ENCODE measurements at places on chromosomes 7 and 10.
A peak's percentile ranks its signal among the peaks of the same experiment; 100 is the strongest.

- DNase-seq = no peak
Measured at GRCh38 chr10:132972149-132972985, 30.0 kb upstream of the CFAP46 start.

GRCh38 chr10:102393411-102394078, 2.0 kb upstream of the NFKB2 start:
- no peak for DNase-seq

DNA sequence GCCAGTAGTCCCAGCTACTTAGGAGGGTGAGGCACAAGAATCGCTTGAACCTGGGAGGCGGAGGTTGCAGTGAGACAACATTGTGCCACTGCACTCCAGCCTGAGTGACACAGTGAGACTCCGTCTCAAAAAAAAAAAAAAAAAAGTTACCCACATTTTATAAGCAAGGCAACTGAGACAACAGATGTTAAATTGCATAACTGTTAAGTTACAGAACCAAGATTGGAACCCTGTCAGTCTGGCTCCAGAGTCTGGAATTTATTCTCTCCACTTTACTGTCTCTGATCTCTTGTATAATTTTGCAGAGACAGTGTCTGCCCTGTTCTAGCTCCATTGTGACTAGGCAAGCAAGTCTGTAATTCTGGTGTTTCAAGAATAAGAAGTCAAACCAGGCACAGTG, 6.2 kb upstream of the ITGB1 start:
- no peak for DNase-seq

DNA sequence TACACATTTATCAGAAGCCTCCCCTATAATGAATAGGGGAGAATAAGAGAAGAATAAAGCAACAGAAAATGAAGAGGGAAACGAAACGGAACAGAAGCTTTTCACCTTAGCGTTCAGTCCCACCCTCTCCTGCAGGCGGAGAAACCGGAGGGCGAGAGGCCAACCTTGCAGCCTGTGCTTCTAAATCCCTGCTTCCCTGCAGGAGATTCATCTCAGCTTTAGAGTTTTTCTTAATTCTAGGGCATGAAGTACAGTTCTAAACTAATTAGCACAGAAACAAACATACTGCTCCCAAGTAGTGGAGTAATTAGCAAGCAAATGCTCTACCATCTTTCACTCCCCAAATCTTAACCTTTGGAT, 107.2 kb downstream of the CUBN start:
- DNase-seq = no peak

GRCh38 chr7:91064938-91065337, 199.3 kb upstream of the FZD1 start:
- DNase-seq = no peak

DNA sequence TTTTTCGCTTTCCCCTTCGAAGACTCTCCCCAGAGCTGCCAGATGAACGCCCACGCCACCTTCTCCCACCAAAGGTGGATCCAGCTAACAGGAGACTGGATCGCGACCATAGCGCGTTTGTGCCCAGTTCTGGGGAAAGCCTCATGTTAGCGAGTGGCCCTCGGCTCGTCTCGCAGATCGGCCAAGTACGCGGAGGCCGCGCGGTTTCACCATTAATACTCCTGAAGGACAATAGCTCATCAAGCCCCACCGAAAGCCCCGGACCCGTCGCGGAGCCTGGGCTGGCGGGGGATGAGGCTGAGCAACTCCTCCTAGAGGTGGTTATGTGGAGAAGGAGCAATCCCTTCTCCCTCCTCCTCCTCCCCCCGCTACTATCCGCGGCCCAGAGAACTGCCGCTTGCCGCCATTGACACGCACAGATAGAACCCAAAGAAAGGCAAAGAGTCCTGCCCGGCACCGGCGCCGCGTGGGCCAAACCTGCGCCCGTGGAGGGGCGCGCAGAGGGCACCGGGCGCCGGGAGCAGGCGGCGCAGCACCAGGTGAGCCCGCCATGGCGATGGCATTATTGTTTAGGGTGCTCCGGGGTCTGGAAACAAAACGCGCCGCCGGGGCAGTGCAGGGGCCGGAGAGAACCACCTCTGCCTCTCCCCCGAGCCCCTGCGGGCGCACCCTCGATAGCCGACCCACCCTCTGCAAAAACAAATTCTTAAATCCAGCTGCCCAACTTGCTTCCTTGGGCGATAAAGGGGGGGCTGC, at the start of gene MACROH2A2:
MACROH2A2 (plus strand) TSS at position 385 of the 756 bp plus-strand sequence. CDS start 22,813 bp downstream, outside the sequence.
- DNase-seq = peak; percentile 42

DNA sequence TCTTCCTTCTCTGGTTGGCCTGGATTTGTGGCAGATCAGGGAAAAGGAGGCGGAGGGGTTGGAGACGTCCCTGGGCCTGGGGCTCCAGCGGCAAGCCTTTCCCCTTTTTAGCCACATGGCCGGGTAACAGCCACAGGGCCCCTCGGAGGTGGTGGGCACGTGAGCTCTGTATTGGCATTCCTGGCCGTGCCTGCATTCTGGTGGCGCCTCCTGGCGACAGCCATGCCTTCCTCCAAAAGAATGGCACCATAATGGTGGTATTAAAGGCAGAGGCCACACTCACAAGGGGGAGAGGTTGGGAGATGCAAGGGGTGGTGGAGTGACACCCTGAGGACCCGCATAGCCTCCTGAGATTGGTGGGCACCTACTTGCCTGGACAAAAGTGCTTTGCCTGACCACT, 3.0 kb upstream of the AQP1 start:
- no peak for DNase-seq

DNA sequence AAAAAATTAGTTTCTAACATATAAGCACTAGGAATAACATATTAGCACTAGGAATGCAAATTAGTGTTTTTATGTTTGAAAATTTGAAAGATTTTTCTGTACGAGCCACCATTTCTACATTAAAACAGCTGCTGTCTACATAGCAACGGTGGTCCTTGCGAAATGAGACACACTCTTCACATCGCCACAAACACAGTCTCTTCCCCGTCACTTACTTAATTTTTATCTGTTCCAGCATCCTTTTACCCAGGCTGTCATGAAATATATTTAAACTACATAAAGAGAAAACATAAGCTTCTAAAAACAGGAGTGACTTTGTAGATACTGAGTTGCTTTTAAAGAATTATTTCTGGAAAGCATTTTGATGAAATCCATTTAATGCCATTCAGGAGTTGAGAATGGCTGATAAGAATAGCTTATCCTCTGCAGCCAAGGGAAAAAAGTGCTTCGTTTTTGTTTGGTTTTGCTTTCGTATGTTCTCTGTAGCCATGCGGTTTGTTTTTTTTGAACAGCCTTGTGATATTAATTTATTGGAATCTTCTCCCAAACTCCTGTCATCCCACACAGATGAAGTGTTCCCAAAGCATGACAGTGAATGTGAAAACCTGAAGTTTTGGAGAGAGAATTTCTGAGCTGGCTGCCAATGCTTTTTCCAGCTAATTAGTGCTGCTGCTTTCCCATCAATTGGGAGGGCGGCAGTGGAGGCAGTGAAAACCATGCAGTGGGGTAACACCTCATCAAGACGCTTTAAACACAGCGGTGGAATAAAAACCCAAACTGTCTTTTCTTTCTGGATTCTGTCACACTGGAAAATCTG, 603.7 kb upstream of the ADARB2 start:
- DNase-seq = no peak

DNA sequence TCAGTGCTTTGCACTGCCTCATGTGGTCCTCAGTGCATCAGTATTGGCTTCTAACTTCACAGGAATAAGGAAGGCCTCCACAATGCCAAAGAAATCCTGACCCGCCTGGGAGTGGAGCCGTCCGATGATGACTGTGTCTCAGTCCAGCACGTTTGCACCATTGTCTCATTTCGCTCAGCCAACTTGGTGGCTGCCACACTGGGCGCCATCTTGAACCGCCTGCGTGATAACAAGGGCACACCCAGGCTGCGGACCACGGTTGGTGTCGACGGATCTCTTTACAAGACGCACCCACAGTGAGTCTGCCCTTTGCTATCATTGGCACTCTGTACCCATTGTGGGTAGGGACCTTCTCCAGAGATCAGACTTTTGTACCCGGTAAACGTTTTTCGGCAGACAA, 36.9 kb downstream of the TACR2 start:
- no peak for DNase-seq

GRCh38 chr10:86758189-86759072, 2.0 kb downstream of the BMPR1A start:
- DNase-seq = no peak

GRCh38 chr7:92296880-92297445, 51.2 kb downstream of the ANKIB1 start:
- DNase-seq = no peak

DNA sequence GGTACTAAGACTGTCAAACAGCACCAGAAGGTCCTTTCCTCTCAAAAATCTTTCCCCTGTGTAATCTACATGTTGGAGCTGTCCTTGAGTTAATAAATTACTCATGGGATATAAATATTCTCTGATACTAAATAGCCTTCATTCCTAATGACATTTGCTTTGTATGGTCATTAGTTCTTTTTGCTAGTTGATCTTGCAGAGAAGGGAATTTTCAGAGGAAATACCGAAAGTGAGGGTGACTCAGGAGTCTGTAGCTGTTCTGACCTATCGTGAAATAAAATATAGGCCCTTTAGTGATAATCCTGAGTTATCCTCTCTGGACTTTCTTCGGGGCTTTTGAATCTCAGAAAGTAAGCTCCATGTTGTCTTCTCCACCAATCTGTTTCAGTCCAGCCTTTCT, 19.4 kb upstream of the CLDN12 start:
- DNase-seq = no peak

GRCh38 chr10:7412237-7412927, 1.5 kb upstream of the SFMBT2 start:
- DNase-seq = no peak

- no peak for DNase-seq
Measured at GRCh38 chr7:100071018-100071723, 10.4 kb downstream of the ZNF3 start.

GRCh38 chr10:17206210-17206709, 4.8 kb upstream of the TRDMT1 start:
- DNase-seq = peak; percentile 42

DNA sequence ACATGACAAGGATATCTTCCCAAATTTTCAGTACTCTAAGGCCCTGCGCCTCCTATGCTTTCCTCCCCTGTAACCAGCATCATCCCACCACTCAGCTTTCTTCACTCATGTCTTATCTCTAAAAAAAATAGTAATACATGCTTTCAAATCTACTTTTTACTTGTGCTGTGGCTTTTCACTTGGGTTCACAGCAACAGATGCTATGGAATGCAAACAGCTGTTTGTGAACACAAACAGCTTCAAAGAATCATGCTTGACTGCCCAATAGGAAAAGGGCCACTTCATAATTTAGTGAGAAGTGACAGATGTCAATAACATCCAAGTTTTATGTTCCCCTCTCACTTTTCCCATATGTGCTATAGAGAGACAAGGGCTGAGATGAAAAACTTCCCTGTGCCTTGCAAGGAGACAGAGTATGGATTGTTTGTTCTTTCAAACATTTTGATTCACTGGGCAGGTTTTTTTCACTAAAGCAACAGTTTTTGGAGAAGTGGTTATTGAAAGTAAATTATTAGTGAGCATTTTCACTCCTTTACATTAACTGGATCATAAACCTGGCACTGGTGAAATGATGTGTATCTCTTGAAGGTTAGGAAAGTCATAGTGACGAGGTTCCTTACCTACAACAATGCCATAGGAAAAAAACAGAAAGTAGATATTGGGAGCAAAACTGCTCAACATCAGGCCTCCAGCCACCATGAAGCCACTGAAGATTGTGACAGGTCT, 37.3 kb downstream of the SLC16A9 start:
- no peak for DNase-seq

GRCh38 chr10:21184216-21184615, 287.1 kb upstream of the NEBL start:
- DNase-seq = no peak

DNA sequence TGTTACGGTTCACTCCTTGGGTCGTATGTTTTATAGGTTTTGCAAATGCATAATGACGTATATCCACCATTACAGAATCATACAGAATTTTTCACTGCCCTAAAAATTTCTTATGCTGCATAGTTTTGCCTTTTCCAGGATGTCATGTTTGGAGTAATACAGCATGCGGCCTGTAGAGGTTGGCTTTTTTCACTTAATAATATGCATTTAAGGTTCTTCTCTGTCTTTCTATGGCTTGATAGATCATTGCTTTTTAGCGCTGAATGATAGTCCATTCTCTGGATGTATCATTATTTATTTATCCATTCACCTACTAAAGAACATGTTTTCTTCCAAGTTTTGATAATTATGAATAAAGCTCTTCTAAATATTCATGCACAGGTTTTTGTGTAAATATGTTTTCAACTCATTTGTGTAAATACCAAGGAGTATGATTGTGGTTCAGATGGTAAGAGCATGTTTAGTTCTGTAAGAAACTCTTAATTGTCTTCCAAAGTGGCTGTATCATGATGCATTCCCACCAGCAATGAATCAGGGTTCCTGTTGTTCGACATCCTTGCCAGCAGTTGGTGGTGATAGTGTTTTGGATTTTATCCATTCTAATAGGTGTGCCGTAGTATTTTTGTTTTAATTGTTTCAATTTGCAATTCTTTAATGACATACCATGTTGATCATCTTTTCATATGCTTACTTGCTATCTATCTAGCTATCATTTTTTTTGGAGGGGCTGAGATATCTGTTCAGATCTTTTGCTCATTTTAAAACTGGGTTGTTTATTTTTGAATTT, 531.2 kb upstream of the GHITM start:
- DNase-seq = no peak

- peak; percentile 83 for DNase-seq
Measured at GRCh38 chr10:50624866-50625501, 1.2 kb upstream of the SGMS1 start.

DNA sequence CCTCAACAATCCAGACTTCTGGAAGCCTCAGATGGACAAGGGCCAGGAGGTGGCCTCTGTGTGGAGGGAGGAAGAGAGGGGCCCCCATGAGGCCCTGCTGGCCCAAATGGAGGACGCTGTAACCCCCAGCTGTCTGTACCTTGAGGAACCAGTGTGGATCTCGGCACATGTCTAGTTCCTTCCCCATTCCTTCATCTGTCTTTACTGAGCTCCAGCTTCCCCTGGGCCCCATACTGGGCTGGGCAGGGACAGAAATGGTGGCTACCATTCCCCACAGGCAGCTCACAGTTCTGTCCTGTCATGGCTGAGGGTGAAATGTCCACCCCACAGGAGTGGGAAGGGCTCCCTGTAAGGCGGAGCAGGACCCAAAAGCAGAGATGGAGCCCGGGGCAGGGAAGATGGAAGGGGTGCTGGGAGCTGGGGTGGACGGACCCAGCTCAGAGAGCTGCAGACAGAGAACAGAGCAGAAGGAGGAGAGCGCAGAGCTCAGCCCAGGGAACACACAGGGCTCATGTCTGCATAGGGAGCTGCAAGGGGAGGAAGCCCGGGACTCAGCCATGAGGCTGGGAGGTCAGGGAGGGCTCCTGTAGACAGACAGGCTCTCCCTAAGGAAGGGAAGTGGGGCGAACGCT, 22.8 kb downstream of the ANTXRL start:
- no peak for DNase-seq

DNA sequence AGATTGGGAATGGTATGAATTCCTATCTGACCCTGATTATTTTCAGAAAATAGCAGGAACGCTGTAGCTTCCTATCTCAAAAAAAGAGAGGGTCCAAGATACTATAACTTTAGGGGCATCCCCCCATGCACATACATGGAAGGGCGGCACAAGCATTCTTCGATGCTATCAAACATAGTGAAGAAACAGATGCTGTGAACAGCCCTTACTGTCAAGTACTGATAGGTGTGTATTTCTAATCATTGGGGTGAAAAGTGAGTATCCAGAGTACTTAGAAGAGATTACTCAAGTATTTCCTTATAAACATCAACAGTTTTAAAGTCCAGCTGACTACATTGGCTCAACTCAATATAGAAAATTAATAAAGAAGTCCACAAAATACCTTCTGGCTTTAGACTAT, 17.0 kb upstream of the NUP42 start:
- DNase-seq = no peak

GRCh38 chr10:116045366-116046356, 227.3 kb downstream of the GFRA1 start:
- no peak for DNase-seq
